ENCODE measurements at places on chromosomes 2 and 18. TPM values are rescaled to one million over a fixed set of nuclear protein-coding genes. Genes with fewer than 3 reads are reported as not detected.

The TGFBRAP1 gene
- total RNA-seq = 22.3 TPM

The AQP12A gene
- total RNA-seq = not detected

The AQP12B gene
- not detected for total RNA-seq

The SAG gene
- total RNA-seq = not detected

The PID1 gene
- 6.9 TPM for total RNA-seq

The PTMA gene
- total RNA-seq = 624 TPM

The UBR3 gene
- 34.1 TPM for total RNA-seq

The SNED1 gene
- total RNA-seq = 1.2 TPM

The SLC8A1 gene
- total RNA-seq = 74.1 TPM

The CD207 gene
- not detected for total RNA-seq

The CAPN14 gene
- 0.13 TPM for total RNA-seq

The ANKRD30B gene
- 0.10 TPM for total RNA-seq

The POMC gene
- not detected for total RNA-seq

The AKAIN1 gene
- not detected for total RNA-seq

The RBM44 gene
- total RNA-seq = 0.09 TPM

The TMEM37 gene
- not detected for total RNA-seq

The RFX8 gene
- 8.0 TPM for total RNA-seq

The CCDC141 gene
- not detected for total RNA-seq

The EDAR gene
- total RNA-seq = not detected

The CROCC2 gene
- total RNA-seq = not detected

The DSC2 gene
- not detected for total RNA-seq

The ATG9A gene
- total RNA-seq = 50.5 TPM

The TMEM198 gene
- total RNA-seq = 2.7 TPM

The CREG2 gene
- total RNA-seq = not detected

The SKA1 gene
- total RNA-seq = 17.9 TPM

The CDH2 gene
- 194 TPM for total RNA-seq

The SEMA4C gene
- total RNA-seq = 15.0 TPM

The IHH gene
- total RNA-seq = not detected

The GREB1 gene
- 0.09 TPM for total RNA-seq

The GAL3ST2 gene
- total RNA-seq = 0.23 TPM

The MYOM1 gene
- total RNA-seq = 0.11 TPM

The CHST9 gene
- total RNA-seq = not detected

The FBXO48 gene
- 0.63 TPM for total RNA-seq

The HOXD13 gene
- 1.1 TPM for total RNA-seq

The SP140L gene
- total RNA-seq = 18.4 TPM

The CENPA gene
- total RNA-seq = 6.3 TPM

The RFTN2 gene
- 0.13 TPM for total RNA-seq

The CTAGE1 gene
- total RNA-seq = 0.12 TPM

The FBXO36 gene
- 1.8 TPM for total RNA-seq

The UNC80 gene
- total RNA-seq = not detected

The MEIS1 gene
- 68.6 TPM for total RNA-seq

The FECH gene
- 31.3 TPM for total RNA-seq

The DSG4 gene
- not detected for total RNA-seq

The KCNE4 gene
- 10.2 TPM for total RNA-seq
